Thoracic aorta endothelial cell (primary cell): ENCODE measurements at places on chromosomes 2 and 18. TPM values are rescaled to one million over a fixed set of nuclear protein-coding genes. Genes with fewer than 3 reads are reported as not detected.

Gene ATOH8
- total RNA-seq = 5.4 and 9.8 TPM in 2 replicates

Gene DSC3
- under 0.01 and 0.22 TPM in 2 replicates for total RNA-seq

Gene GPR148
- not detected in 2 replicates for total RNA-seq

Gene GCG
- not detected in 2 replicates for total RNA-seq
